ENCODE measurements at places on chromosomes 13 and 19. TPM values are rescaled to one million over a fixed set of nuclear protein-coding genes. Genes with fewer than 3 reads are reported as not detected.

Gene ANKRD27
- 37.7 TPM for total RNA-seq

Gene ZNF492
- not detected for total RNA-seq

Gene LILRB5
- total RNA-seq = not detected

Gene DPRX
- not detected for total RNA-seq

Gene ZNF552
- 4.4 TPM for total RNA-seq

Gene FAM124A
- 3.2 TPM for total RNA-seq

Gene CGB1
- not detected for total RNA-seq

Gene TNFSF11
- not detected for total RNA-seq

Gene CYP4F12
- total RNA-seq = 2.3 TPM

Gene WTIP
- total RNA-seq = 37.7 TPM

Gene SYNGR4
- total RNA-seq = 3.7 TPM

Gene GPR108
- 28.6 TPM for total RNA-seq

Gene TEX29
- not detected for total RNA-seq

Gene MEF2B
- total RNA-seq = 0.66 TPM

Gene ARHGEF7
- total RNA-seq = 22.3 TPM

Gene ZNF628
- 6.9 TPM for total RNA-seq

Gene RXFP2
- total RNA-seq = not detected

Gene CTXN1
- total RNA-seq = 6.0 TPM

Gene SOX1
- total RNA-seq = not detected

Data from A549 treated with ZK216348 at 1 μM for 4 hours (cell line).